ENCODE measurements at places on chromosomes 1 and 21. TPM values are rescaled to one million over a fixed set of nuclear protein-coding genes. Genes with fewer than 3 reads are reported as not detected.

Gene CFHR3
- total RNA-seq: not detected

GRCh38 chr1:190949939-190950338 lies 472.3 kb upstream of the BRINP3 start:
- no peaks in the 10 kb centered on the region for H3K4me1 ChIP-seq
- H3K36me3 ChIP-seq: no peaks in the 10 kb centered on the region
- no peaks in the 10 kb centered on the region for H3K27me3 ChIP-seq
- H3K4me3 ChIP-seq: no peak overlapping the region

Gene CDK11B
- total RNA-seq: 23.9 TPM

- no peak overlapping the region for H3K4me3 ChIP-seq
- no peak for DNase-seq
- H3K27me3 ChIP-seq: peaks cover 8% of the 10 kb centered on the region
Observed at GRCh38 chr1:37288900-37289299, 185.5 kb upstream of the ZC3H12A start.

Gene HSF2BP
- total RNA-seq: 0.81 TPM

DNA sequence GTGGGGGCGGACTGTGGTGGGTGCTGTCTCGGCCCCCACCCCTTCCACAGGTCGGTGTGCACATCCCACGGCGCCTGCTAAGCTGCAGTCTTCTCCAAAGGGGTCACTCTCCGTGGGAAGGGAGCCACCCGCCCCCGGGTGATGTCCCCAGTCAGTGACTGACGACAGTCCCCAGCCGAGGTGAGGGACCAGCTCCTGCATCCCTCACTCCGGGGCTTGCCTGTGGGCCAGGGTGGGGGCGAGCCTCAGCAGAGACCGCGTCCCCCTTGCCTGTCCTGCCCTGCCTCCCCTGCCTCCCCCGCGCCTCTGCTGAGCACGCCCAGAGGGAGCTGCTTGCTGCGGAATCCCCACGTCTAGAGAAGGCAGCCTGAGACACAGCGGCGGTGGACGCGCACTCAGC lies 35.9 kb upstream of the PDE9A start:
- no peak overlapping the region for H3K27ac ChIP-seq
- no peak overlapping the region for H3K4me3 ChIP-seq
- no peak for DNase-seq

- H3K27me3 ChIP-seq: no peaks in the 10 kb centered on the region
- H3K27ac ChIP-seq: peak overlapping the region; percentile 91
- peak overlapping the region; percentile 94 for H3K4me3 ChIP-seq
- H3K36me3 ChIP-seq: no peaks in the 10 kb centered on the region
Observed at GRCh38 chr21:32726839-32727686, 750 bp downstream of the SYNJ1 start.

DNA sequence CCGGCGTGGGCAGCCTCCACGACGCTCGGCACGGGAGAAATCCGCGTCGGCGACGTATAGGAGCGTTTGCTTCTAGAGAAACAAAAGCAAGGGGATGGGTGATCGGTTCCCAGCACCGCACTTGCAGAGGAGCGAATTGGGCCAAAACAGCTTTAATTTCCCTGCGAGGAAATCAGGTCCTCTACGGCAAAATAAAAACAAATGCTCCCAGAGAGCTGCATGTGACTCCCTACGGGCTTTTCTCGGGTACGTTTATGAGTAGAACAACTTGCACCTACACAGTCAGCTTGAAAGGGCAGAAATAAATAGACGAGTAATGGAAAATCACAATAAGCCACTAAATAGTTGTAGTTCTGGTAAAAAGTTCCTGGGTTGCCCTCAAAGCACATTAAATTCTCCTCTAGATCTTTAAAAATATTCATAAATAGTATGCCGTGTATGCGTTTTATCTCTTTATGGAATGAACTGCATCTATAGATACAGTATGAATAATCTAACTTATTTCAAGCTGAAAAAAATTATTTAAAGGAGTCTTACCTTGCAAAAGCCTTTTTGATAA lies 1.2 kb downstream of the NHLH2 start:
- H3K27me3 ChIP-seq: peaks cover 80% of the 10 kb centered on the region
- H3K36me3 ChIP-seq: no peaks in the 10 kb centered on the region
- H3K4me3 ChIP-seq: peak overlapping the region; percentile 32
- H3K4me1 ChIP-seq: no peaks in the 10 kb centered on the region
- no peak overlapping the region for H3K27ac ChIP-seq

- no peak for DNase-seq
- no peaks in the 10 kb centered on the region for H3K4me1 ChIP-seq
- peaks cover 12% of the 10 kb centered on the region for H3K36me3 ChIP-seq
- H3K27me3 ChIP-seq: no peaks in the 10 kb centered on the region
- no peak overlapping the region for H3K4me3 ChIP-seq
- H3K27ac ChIP-seq: no peak overlapping the region
Observed at GRCh38 chr1:151419819-151420218, 20.4 kb downstream of the PSMB4 start.

GRCh38 chr21:28426545-28426944 lies 566.1 kb downstream of the LTN1 start:
- DNase-seq: no peak
- no peaks in the 10 kb centered on the region for H3K27me3 ChIP-seq
- no peaks in the 10 kb centered on the region for H3K4me1 ChIP-seq
- no peak overlapping the region for H3K27ac ChIP-seq

Gene GJC2
- total RNA-seq: 4.4 TPM

Gene PPFIA4
- total RNA-seq: 15.0 TPM

GRCh38 chr1:117826119-117826518 lies 103.3 kb downstream of the GDAP2 start:
- no peaks in the 10 kb centered on the region for H3K36me3 ChIP-seq
- H3K4me1 ChIP-seq: no peaks in the 10 kb centered on the region
- peak overlapping the region; percentile 57 for H3K27ac ChIP-seq
- no peak overlapping the region for H3K4me3 ChIP-seq
- no peak for DNase-seq

Gene SEMA4A
- total RNA-seq: 1.6 TPM

Gene CD247
- 1.8 TPM for total RNA-seq

DNA sequence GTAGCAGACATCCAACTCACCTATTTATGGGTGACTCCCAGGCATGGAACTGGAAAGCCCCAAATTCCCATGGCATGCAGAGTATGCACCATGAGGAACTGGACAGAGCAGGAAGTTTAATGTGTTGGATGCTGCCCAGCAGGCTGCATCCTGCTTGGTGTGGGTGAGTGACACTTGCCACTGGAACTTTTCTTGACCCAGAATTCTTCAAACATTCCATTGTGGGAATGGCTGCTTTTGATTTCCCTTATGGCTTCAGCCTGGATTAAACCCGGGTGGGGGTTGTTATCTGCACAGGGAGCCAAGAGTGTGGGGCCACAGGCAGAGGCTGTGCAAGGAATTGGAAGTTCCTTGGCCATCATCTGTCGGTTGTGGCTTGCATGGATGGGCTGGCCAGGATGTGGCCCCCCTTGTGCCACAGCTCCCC lies 26.9 kb upstream of the BACE2 start:
- no peaks in the 10 kb centered on the region for H3K27me3 ChIP-seq
- no peak overlapping the region for H3K27ac ChIP-seq
- peaks cover 11% of the 10 kb centered on the region for H3K4me1 ChIP-seq
- H3K4me3 ChIP-seq: no peak overlapping the region
- DNase-seq: no peak

DNA sequence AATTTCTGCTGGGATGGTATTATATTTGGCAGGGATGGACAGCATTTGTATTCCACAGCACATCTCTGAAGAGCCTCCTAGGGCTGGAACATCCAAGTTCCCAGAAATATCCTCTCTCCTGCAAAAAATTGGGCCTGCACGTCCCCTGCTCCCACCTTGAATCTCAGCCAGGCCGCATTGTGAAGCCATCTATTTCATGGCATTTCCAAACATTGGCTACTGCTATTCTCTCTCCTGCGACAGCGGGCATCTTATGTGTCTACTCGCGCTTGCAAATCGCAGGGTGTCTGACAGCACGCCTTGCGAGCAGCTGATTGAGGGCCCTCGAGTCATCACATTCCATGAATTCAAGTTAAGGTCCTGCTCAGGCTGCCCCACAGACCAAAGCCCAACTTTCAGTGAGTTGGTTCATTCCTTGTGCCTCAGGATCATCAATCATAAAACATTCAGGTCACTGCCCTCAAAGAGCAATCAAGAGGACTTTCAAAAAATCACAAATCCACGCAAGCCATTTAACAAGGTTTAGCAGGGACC lies 15.8 kb downstream of the RGS8 start:
- DNase-seq: no peak
- no peak overlapping the region for H3K27ac ChIP-seq
- H3K4me3 ChIP-seq: no peak overlapping the region
- no peaks in the 10 kb centered on the region for H3K4me1 ChIP-seq
- H3K27me3 ChIP-seq: no peaks in the 10 kb centered on the region

DNA sequence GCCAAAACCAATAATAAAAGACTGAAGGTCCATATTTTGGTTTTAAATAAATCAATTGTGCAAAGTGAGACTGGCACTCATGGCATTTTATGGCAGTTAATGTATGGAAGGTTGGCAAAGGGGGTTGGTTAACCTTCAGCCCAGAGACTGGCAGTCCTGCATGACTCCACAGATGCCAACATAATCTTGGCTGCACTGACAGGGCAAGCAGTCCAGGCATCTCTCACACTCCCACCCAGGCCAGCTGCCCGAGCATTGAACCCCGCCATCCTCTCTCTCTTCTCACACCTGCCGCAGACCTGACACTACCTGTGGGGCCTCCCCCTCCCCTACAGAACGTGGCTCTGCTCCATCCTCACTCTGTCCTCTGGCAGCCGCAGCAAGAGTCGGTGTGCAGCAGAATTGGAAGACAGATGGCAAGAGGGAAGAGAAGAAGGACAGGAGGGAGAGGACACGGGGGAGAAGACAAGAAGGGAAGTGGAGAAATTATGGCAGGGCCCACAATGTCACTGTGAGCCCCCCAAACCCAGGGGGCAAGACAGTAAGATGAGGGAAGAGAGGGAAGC lies 43.7 kb downstream of the ITPKB start:
- H3K36me3 ChIP-seq: no peaks in the 10 kb centered on the region
- H3K27me3 ChIP-seq: no peaks in the 10 kb centered on the region
- H3K27ac ChIP-seq: peak overlapping the region; percentile 52
- H3K4me3 ChIP-seq: no peak overlapping the region
- no peak for DNase-seq

GRCh38 chr1:45569962-45570581 lies 13.8 kb upstream of the NASP start:
- H3K36me3 ChIP-seq: peaks cover 23% of the 10 kb centered on the region
- H3K4me3 ChIP-seq: no peak overlapping the region
- H3K27me3 ChIP-seq: no peaks in the 10 kb centered on the region
- H3K4me1 ChIP-seq: no peaks in the 10 kb centered on the region
- H3K27ac ChIP-seq: no peak overlapping the region

DNA sequence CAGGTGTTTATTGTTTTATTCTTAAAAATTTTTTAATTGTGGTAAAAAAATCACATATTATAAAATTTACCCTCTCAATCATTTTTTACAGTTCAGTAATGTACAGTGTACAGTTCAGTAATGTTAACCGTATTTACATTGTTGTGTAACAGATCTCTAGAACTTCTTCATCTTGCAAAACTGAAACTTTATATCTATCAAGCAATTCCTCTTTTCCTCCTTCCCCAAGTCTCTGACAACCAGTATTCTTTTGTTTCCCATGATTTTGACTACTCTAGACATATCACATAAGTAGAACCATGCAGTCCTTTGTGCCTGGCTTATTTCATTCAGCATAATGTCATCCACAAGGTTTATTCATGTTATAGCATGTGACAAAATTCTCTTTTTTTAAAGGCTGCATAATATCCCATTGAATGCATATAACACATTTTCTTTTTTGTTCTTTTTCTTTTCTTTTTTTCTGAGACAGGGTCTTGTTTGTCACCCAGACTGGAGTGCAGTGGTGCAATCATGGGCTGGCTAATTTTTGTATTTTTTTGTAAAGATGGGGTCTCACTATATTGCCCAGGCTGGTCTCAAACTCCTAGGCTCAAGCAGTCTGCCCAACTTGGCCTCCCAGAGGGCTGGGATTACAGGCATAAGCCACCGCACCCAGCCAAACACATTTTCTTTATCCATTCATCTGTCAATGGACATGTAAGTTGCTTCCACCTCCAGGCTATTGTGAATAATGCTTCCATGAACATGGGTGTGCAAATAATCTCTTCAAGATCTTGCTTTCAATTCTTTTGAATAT lies 17.2 kb upstream of the RCSD1 start:
- no peaks in the 10 kb centered on the region for H3K36me3 ChIP-seq
- H3K4me3 ChIP-seq: no peak overlapping the region
- H3K27ac ChIP-seq: no peak overlapping the region
- no peak for DNase-seq
- no peaks in the 10 kb centered on the region for H3K27me3 ChIP-seq
- no peaks in the 10 kb centered on the region for H3K4me1 ChIP-seq

DNA sequence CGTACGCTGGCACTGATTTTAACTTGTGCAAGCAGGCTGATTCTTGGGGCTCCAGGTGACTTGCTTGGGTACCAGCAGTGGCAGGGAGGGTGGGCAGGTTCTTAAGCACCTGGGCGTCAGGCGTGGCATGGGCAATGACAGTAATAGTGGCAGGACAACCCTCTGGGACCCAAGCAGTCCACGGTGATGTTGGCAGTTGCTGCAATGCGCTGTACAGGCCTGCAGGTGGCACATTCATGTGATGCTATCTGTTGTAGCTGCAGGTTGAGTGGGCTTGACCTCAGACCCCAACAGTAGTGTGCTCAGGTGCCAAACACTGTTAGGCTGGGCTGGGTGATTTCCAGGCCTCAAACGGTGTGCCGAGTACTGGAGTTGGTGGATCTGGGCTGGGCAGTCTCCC lies 10.2 kb upstream of the OR10J4 start:
- H3K27ac ChIP-seq: no peak overlapping the region
- H3K4me1 ChIP-seq: no peaks in the 10 kb centered on the region
- no peak overlapping the region for H3K4me3 ChIP-seq

- DNase-seq: no peak
- no peak overlapping the region for H3K4me3 ChIP-seq
- peaks cover 10% of the 10 kb centered on the region for H3K4me1 ChIP-seq
- H3K36me3 ChIP-seq: no peaks in the 10 kb centered on the region
Observed at GRCh38 chr1:215631489-215631888, 64.4 kb downstream of the KCTD3 start.

Gene PEAR1
- total RNA-seq: 6.9 TPM

DNA sequence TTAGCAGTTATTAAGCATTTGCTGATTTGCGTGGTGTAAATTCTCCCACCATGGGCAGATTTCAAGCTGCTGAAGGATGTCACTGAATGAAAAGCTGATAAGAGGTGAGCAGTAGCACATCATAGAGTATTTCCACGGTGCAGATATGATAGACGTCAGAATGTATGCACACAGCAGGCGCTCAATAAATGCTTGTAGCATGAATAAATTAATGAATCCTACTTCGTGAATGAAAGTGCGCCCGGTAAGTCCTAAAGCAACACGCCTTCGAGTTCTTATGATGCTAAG lies 510 bp upstream of the UBIAD1 start:
- H3K27me3 ChIP-seq: no peaks in the 10 kb centered on the region
- H3K27ac ChIP-seq: peak overlapping the region; percentile 95
- no peaks in the 10 kb centered on the region for H3K36me3 ChIP-seq
- H3K4me1 ChIP-seq: peaks cover 35% of the 10 kb centered on the region
- DNase-seq: no peak

GRCh38 chr1:181296180-181296579 lies 187.1 kb upstream of the CACNA1E start:
- H3K4me3 ChIP-seq: no peak overlapping the region
- H3K4me1 ChIP-seq: no peaks in the 10 kb centered on the region

- H3K36me3 ChIP-seq: no peaks in the 10 kb centered on the region
- DNase-seq: no peak
- H3K27ac ChIP-seq: no peak overlapping the region
- H3K4me1 ChIP-seq: peaks cover 13% of the 10 kb centered on the region
- H3K4me3 ChIP-seq: no peak overlapping the region
Observed at GRCh38 chr1:233617025-233617424, 3.1 kb downstream of the KCNK1 start.

Gene KRTAP12-2
- not detected for total RNA-seq

GRCh38 chr1:50851034-50851433 lies 109.0 kb downstream of the FAF1 start:
- no peak overlapping the region for H3K4me3 ChIP-seq
- H3K4me1 ChIP-seq: no peaks in the 10 kb centered on the region
- H3K27ac ChIP-seq: no peak overlapping the region

Gene DFFB
- total RNA-seq: 7.2 TPM

Gene BATF3
- total RNA-seq: 1.8 TPM
